T-helper 9 cell (primary cell): ENCODE measurements at places on chromosomes 4 and X.

DNA sequence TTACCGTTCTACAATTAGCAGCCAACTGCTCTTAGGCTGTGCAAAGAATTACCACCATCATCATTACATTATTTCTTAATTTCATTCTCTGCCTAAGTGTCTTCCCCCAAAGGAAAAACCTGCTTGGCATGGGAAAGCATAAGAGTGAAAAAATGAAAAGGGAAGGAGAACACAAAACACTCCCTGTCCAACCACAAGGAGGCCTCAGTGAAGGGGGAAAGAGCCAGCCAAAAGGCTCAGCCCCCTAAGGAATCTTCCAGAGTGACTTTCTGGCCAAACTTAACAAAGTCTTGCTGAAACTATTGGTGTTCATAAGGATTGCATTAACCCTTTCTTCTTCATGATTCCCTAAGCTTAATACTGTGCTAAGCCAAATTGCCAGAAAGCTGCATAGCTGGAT is 287.4 kb downstream of the SMARCA1 start:
- DNase-seq: no peak

DNA sequence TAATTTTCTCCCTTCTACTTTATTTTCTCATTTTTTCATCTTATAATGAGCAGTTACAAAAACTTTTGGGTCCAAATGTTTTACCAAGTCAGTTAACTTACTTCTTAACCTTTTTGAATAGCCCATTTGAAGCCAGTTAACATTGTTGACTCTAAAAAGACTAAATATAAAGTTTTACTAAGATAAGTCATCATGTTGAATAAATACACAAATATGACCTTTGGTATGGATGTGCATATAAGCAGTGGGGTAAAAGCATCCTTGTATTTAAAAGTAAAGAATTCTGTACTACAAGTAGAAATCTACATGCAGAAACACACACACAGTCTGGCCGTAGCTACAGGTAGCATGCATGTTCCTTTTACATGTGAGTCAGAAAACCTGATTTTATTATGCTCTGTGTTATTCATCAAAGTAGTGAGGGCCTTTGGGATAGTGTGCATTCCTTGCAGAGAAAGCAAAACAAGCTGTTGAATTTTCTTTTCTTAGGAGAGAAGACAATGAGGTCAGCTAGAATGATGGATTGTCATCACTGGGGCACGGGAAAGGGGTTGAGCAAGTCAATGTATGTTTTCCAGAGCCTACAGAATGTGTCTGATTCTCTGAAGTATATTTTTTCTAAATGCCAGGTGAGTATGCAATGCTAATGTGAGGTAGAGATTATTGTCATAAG is 533.2 kb upstream of the AGA start:
- DNase-seq: no peak

- DNase-seq: no peak
These were observed 249.1 kb downstream of the RPA4 start for GRCh38 chrX:97132664-97133415.

DNA sequence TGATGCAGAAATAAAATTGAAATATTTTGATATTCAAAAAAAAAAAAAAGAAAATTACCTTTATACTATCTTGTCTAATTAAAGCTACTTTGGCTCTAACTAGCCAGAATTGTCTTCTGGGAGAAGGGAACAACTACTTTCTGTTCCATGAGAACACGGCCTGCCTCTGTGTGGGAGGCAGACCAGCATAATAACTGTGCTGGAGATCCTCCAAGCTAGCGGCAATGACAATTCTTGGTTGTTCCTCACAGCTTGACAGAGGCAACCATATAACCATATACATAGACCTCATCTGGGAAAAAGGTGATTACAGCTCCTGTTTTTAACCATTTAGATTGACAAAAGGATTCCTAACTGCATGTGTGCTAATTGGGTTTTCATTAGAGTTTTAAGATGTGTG is 95.7 kb downstream of the RBMX2 start:
- DNase-seq: no peak

DNA sequence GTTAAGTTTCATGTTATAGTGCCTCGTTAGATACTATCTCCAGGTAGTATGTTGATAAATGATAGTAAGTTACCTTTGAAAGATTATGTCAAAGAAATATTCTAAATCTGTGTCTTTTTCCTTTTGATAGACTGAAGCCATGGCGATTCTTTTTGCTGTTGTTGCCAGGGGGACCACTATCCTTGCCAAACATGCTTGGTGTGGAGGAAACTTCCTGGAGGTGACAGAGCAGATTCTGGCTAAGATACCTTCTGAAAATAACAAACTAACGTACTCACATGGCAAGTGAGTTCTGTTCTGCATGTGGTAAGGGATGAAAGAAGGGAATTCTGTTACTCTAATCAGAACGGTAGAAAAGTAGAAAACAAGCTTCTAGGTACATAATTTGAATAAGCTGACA is 8.2 kb downstream of the VAMP7 start:
- no peak for DNase-seq

GRCh38 chrX:53256446-53257041 is 24.8 kb downstream of the IQSEC2 start:
- no peak for DNase-seq
